Stimulated activated CD8-positive, alpha-beta memory T cell treated with anti-CD3 and anti-CD28 coated beads, Interleukin-7, amount 100 ng/mL, for 24 hours (primary cell): ENCODE measurements at places on chromosomes 7 and 10.

DNA sequence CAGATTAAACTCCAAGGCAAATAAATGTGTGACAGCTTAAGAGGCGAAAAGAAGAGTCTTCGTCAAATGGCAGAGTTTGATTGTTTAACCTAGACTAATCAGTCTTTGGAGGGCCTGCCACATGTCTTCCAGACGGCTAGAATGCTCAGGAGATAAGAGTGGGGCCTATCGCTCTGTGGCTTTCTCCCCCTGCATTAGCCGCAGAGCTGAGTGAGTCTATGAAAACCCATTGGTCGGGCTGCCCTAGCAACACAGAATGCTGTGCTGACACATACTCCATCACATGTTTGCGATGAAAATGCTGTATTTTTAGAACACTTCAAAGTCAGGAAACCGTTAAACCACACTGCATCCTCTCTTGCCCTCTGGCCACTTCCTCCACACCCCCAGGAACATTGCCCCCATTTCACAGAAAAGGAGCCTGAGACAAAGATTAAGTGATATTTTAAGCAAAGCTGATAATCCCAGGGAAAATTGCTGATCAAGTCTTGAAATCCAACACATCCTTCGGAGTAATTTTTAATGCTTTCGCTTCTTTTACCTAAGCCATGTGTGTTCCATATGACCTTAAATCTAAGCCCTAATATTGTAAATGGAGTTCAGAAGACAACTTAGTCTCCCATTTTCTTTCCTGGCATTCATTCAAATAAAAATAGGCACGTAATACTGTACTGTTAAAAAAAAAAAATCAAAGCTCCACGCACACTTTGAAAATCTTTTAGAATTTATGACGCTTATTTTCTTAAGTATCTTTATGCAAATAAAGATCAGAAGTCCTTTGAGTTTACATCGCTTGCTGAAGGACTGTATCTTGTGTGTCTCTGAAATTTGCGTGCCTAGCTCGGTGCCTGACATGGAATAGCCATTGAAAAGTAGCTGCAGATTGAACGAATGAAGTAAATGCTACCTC lies 161.2 kb downstream of the CELF2 start:
- peak; percentile 58 for DNase-seq

GRCh38 chr7:23098029-23098428 lies 7.6 kb upstream of the KLHL7 start:
- DNase-seq = no peak

DNA sequence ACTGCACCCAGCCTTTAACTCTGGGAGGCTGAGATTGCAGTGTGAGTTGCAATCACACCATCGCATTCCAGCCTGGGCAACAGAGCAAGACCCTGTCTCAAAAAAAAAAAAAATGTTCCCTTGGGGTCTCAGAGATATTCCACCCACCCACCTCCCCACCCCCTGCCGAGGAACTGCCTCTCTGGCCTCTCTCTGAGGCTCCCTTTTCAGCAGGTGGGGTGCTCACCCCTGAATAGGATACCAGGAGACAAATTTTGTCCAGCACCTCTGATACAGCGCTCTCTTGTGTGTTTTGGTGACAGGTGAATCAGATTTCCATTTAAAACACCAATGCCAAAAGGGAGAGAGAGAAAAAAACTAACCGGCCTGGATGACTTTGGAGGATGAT lies 92.6 kb upstream of the KIF5B start:
- no peak for DNase-seq

- DNase-seq = no peak
Observed at GRCh38 chr10:95837356-95837776, 70.4 kb upstream of the CC2D2B start.

GRCh38 chr7:6536262-6537260 lies 14.7 kb downstream of the GRID2IP start:
- DNase-seq = no peak

DNA sequence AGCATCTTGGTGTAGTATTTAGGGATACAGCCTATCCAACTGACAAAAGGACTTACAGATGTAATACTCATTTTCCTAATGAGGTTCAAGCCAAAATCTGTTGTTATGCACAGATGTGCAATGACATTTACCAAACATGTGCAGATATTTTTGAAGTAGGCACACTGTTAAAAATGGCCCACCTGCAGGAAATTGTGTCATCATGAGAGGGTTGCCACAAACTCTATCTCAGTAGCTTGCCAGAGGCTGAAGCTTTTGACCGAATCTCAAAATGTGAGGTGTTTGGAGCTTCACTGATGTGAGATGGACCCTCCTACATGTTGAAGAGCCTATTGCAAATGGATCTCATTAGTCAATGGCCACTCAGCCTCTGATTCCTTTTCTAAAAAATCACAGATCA lies 89.7 kb upstream of the CSTF2T start:
- DNase-seq = no peak

GRCh38 chr7:134992626-134993179 lies 6.4 kb downstream of the AGBL3 start:
- no peak for DNase-seq

- DNase-seq = no peak
Observed at GRCh38 chr7:696426-696811, 30.1 kb upstream of the DNAAF5 start.

GRCh38 chr10:76874896-76875295 lies 762.7 kb downstream of the KCNMA1 start:
- DNase-seq = no peak

DNA sequence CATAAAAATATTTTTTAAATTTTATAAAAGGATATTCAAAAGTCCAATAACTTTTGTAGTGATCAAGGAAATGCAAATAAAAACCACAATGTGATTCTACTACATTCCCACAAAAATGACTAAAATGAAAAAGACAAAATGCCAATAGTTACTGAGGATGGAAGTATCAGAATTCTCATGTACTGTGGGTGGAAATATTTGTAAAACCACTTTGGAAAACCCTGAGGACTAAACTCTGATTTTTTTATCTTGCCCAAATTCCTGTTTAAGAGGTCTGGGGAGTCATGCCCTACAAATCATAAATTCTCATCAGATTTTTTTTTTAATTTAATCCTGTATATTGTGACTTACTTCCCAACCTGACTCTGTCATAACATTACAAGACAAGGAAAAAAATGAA lies 9.8 kb upstream of the SEMA3D start:
- no peak for DNase-seq
